ENCODE measurements at places on chromosomes 2 and 18.

GRCh38 chr2:234145511-234145910 lies 95.0 kb downstream of the SPP2 start:
- DNase-seq = no peak

GRCh38 chr2:70247364-70248180 lies 856 bp downstream of the TIA1 start:
- DNase-seq = no peak

DNA sequence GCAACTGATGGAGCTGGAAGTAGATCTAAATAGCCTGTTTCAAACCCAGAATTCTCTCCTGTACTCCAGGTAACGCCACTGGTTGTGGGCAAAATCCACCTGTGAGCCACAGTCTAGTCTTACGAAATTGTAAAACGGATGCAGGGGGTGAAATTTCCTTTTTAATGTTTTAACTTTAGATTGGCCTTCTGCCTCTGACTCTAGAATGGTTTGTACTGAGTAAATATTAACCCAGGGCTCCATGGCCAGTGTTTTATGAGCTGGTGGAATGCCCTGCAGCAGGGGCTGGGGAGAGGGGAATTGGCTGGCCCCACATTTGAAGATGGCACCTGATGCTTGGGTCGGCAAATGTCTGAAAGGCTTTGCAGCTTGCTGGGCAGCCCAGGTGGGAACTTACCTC lies 156.6 kb downstream of the MYCN start:
- DNase-seq = no peak

DNA sequence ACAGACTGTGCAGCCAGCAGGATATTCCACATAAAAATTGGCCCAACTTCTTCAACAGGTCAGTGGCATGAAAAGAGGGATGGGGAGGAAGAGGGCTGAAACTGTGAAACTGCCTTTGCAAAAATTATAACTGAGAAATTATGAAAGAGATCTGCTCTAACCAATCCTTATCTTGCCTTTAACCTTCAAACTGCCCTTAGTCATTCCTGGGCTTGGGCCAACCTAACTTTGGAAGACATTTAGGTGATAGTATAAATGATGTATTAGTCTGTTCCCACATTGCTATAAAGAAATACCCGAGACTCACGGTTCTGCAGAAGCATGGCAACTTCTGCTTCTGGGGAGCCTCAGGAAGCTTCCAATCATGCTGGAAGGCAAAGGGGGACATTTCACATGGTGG lies 74.5 kb downstream of the RPL31 start:
- DNase-seq = no peak

GRCh38 chr2:103295591-103295990 lies 533.8 kb downstream of the TMEM182 start:
- DNase-seq = no peak

GRCh38 chr2:230541934-230542380 lies 126.0 kb downstream of the SP100 start:
- no peak for DNase-seq

DNA sequence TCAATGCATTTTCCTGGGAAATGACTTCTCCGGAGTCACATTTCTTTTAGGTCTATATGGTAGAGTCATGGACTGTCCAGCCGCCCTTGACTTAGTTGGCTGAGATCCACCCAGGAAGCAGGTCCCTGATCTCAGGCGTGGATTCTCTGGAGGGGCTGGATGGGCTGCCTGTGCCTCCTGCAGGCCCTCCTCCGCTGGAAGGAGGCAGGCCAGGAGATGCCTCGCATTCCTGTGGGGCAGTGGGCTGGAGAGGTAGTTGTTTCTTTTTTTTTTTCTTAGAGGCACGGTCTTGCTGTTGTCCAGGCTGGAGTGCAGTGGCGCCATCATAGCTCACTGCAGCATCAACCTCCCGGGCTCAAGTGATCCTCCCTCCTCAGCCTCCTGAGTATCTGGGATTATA lies 129.0 kb upstream of the MYCN start:
- DNase-seq = no peak
